SIG-M5 (cell line): ENCODE measurements at places on chromosomes 11 and 22.

DNA sequence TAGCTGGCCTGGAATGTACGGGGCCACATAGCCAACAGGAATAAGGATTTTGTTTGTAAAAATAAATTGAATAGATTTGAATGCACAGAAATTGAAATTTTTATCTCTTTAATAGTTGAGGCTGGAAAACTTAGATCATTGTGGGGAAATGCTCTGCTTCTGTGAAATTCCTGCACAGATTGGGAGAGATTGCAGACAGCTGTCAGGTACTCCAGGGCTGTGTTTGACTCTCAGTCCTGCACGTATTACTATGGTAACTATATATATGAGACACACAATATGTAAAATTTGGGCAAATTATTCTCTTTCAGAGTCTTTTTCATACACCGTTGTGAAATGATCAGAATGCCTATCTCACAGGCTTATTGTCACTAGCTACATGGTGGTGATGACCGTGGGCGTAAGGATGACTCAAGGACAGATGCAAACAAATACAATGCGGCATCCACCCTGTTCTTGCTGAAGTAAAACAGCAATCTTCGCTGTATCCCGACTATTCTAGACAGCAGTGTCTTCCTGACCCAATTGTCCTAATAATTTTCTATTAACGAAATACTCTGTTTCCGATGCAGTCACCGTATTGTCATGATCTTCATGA, 79.4 kb downstream of the ZC3H12C start:
- DNase-seq, result no peak

DNA sequence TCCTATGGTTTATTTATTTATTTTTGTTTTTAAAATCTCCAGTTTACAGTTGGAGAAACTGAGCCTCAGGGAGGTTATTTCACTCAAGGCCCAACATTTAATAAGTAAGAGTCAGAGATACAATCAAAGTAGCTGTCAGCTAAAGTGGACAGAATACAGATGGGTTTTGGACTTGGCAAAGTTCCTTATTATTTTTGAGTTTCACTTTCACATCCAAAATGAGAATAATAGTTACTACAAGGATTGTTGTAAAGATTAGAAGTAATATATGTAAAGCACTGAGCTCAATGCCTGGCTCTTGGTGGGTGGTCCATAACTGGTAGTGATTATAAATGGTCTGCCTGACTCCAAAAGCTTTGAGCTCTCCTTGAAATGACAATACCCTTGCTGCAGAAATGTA, 87.5 kb upstream of the SESN3 start:
- no peak for DNase-seq

DNA sequence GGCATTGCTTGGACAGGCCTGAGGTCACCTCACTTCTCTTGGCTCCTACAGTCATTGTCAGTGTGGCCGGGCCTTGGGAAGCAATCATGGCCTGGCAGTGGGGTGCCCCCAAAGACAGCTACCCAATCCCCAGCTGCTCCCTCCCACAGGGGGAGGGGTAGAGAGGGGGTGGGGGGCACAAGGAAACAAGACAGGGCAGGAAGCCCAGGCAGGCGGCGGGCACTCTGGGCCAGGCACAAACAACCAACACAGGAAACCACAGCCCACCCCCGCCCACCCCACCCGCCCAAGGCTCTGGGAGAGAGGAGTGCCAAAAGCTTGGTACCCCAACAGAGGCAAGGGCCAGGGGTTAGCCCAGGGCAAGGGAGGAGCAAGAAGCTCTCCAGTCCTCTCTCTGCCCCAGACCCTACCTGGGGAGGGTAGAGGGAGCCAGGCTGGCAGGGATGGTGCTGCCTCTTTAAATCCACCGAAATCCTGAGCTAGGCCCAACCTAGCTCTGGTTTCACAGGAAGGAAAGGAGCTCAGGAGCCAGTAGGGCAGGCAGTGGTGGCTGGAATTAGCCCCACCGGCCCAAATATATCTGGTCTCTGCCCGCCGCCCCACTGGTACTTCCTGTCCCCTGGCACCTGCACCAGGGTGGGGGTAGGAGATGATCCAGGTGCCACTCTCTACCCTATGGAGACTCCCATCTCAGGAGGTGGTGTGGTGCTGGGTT, 12.2 kb downstream of the BCL9L start:
- DNase-seq, result no peak

GRCh38 chr22:44256556-44257485, 55.9 kb downstream of the SHISAL1 start:
- DNase-seq, result no peak

DNA sequence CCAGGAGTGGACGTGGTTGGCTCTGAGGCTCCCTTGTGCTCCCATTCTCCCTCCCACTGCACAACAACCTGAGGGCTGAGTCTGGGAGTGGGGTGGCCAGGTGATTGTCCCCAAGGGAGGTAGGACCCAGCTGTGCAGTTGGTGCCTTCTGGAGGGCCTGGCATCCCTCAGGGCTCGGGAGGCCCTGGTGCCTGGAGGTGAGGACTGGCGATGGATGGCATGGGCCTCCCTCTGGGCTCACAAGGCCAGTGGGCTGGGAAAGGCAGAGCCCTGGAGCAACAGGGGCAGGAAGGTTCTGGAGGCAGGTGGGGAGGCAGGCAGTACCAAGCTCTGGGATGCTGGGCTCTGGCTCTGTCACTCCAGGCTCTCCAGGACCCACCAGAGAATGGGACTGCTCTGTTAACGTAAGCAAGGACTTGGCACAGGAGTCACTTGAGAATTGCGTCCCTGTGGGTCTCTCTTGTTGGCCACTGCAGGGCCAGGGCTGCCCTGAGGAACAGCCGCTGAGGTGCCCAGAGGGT, 114.2 kb downstream of the KCNQ1OT1 start:
- DNase-seq, result no peak

DNA sequence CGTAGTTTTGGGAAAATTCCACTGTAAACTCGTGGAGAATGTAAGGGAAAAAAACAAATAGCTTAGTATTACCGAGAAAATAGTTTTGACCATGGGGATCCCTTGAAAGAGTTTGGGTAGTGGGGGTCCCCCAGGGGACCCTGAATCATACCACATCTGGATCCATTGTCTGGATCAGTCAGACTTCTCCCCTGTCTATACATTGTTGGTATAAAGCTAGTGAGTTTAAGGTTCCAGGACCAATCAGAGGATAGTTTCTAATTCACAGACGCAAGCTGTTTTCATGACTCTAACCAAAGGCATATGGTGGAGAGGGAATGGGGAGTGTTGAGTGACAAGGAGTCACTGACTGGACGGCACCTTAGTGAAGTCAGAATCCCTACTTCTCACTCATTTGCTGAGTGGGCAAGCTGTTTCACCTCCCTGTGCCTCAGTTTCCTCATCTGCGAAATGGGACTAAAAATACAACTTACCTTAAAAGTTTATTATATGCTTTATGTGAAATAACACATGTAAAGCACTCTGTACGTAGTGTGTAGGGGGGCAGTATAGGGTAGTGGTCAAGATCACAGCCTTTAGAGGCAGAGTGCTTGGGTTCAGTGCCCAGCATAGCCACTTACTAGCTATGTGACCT, 90.2 kb downstream of the TRAF6 start:
- no peak for DNase-seq

DNA sequence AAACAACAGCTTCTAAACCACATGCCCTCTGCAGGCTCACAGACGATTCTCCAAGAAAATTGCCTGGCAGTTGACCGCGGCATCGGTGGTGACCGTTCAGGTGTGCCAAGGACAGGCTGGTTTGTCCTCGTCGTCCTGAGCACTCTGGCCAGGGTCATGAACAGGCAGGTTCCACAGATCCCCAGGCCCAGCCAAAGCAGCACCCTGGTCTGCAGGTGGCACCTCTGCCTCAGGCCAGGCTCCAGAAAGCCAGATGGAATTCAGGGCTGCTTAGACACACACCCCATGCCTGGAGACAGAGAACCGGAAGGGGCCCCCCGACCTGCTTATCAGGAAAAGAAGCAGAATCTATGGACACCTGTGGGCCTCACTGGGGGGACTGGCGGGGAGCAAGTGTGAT, 338.7 kb downstream of the BRD1 start:
- no peak for DNase-seq

- DNase-seq, result no peak
Observed at GRCh38 chr11:57530215-57530595, 349 bp downstream of the TIMM10 start.

DNA sequence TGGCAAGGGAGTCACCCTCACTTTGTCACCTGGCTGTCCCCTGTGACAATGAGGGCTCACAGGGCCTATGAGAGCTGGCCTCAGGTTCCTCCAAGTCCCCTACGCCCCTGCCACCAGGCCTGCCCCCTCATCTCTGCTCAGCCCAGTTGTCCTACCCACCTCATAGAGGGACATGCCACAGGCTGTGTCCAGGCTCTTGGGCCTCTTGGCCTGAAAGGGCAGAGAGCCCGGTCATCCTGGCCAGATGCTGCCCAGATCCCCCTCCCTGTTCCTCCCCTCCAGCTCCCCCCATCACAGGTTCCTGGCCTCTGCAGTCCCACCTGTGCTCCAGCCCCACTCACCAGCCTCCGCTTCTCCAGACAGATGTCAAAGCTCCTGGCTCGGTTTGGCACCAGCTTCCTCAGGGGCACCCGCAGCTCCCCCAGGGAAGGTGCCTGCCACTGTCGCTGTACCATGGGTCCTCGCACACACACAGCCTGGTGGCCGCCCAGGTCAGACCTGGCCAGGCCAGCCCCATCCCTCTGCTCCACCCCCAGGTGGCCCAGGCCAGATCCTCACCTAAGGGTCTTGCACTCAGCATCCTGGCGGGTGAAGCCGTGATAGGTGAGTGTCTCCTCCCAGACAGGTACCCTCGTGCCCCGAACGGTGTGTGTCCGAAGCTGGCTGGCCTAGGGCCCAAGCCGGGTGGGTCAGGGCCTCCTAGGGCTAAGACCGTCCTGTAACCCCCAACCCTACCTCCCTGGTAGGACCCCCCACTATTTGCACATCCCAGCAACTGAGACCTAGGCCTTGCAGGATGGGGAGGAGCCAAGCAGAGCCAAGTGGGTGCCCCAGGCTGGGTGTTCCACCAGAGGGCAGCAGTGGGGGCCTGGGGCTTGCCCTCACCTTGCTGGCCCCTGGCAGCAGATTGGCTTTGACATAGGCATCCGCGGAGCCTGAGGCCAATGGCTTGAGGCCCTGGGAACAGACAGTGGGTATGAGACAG, 8.3 kb downstream of the NDUFV1 start:
- DNase-seq, result no peak

DNA sequence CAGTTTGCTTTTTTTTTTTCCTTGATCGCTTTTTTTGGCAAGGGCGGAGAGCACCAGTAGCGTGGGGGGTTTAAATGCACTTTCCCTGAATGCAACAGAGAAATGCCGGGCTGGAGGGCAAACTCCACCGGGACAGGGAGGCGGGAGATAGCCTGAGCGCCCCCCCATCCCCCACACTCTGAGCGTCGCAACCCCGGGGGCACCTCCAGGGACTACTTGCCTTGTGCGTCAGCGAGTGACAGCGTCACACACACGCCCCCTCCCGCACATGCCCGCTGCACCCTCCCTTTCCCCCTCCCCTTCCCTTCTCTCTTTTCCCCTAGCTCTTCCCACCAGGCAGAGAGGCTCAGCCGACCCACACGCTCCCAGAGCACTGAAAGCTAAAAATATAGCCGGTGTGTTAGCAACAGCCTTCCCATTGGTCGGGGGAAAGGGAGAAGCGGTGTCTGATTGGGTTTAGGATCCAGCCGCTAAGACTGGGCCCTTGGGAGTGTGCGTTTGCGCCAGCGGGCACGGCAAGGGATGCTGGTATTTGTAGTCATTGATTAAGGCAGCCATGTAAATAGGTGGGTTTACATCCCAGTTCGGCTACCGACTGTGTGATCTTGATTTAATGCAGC, 1.7 kb upstream of the TOB2 start:
- DNase-seq, result peak; percentile 96

- DNase-seq, result no peak
Observed at GRCh38 chr22:32414191-32414590, 2.1 kb upstream of the RTCB start.

- DNase-seq, result no peak
Observed at GRCh38 chr11:6315811-6316425, 4.4 kb downstream of the CAVIN3 start.

GRCh38 chr11:102926517-102926916, 29.0 kb downstream of the MMP13 start:
- DNase-seq, result no peak

DNA sequence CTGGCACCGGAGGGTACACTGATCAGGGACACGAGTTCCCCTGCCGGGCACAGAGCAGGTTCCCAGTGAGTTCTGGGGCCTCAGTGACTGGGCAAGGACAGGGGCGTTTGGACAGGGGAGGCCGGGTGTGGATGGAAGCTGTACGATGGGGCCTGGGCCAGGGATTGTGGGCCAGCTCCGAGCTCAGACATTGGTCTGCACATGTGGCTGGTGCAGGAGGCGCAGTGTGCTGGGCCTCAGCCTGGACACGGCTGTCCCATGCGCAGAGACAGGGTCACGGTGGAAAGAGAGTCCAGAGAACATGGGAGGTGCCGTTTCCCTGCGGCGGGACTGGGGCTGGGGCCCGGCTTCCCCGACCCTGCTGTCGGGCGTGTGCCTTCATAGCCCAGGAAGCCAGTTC, 60.7 kb downstream of the CDKN1C start:
- DNase-seq, result no peak

- no peak for DNase-seq
Observed at GRCh38 chr22:28962042-28962554, 78.7 kb downstream of the ZNRF3 start.

- DNase-seq, result no peak
Observed at GRCh38 chr11:105368711-105369110, 229.1 kb upstream of the CARD18 start.

DNA sequence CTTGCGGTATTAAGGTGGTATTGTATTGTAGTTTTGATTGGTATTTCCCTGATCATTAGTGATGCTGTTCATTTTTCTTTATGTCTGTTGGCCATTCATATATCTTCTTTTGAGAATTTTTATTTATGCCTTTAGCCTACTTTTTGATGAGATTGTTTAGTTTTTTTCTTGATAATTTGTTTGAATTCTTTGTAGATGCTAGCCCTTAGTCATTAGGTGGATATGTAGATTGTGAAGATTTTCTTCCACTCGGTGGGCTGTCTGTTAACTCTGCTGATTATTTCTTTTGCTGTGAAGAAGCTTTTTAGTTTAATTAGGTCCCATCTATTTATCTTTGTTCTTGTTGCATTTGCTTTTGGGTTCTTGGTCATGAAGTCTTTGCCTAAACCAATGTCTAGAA, 115.4 kb downstream of the VPREB1 start:
- DNase-seq, result no peak

DNA sequence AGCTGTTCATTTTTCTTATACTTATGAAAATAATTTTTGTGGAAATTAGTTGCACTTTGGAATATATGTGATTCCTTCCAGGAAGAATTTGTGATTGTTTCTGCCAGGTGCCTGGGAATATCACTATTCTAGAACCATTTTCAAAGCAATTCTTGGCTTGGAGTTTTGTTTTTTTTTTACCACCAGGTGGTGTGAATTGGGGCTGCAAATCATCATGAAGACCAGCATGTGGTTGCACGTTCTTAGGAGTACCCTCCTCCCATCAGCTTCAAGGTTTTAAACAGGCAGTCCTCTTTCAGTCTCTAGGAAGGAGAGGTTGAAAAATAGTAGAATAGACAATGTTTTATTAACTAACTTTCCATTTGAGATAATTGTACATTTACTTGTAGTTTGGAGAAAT, 25.9 kb downstream of the USP47 start:
- DNase-seq, result no peak
